ENCODE measurements at places on chromosomes 3 and 15.

GRCh38 chr15:78023865-78024518, 53.5 kb downstream of the TBC1D2B start:
- DNase-seq = no peak

- no peak for DNase-seq
These were observed 273.1 kb downstream of the GABRG3 start for GRCh38 chr15:27244047-27244446.

DNA sequence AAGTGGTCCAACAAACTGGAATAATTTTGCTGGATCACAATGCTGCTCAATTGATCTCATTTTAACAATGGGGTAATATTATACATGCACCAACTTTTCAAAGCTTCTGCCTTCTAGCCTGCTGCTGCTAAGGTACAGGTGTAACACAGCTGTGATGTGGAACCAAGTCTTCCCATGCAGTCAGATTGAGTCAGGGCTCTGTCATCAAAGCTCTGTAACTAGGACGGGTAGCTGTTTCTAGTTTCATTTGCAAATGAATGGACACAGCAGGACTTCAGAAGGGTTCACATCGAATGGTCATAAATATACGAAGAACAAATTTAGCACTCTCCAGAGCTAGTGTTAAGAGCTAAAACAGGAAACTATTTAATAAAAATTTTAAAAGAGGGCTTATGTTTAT, 189.2 kb downstream of the USP13 start:
- DNase-seq = no peak

DNA sequence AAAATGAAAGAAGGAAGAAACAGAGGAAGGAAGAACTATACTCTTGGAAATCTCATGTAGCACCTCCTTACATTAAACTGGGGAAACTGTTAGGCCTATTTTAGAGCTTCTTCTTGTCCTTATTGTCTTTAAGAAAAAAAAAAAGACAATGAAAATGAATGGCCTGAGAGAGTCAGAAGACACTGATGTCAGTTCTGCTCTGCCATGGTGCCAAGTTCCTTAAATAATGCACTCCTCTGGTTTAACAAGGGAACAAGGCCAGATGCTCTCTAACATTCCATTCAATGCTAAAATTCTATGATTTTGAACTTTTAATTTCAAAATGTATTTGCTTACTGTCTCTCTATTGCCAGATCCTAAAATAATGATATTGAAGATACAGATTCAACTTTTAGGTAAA, 4.4 kb upstream of the MBNL1 start:
- no peak for DNase-seq

DNA sequence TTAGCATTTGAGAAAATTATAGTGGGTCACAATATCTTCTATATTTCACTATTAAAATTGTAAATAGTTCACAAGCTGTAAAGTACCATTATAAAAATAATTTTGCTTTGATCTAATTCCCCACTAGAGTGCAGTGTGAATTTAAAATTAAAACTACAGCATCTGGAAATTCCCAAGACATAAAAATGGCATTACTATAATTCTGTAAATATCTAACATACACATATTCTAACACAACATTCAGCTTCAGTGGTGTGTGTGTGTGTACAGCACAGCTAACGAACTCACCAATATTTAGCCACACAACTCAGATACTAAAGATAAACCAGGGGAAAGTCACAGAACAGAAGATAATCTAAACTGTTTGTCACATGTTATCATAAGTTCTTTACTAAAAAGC, 424.9 kb upstream of the ZNF385D start:
- no peak for DNase-seq

- no peak for DNase-seq
These were observed 108.8 kb upstream of the SLC25A36 start for GRCh38 chr3:140832883-140833282.

DNA sequence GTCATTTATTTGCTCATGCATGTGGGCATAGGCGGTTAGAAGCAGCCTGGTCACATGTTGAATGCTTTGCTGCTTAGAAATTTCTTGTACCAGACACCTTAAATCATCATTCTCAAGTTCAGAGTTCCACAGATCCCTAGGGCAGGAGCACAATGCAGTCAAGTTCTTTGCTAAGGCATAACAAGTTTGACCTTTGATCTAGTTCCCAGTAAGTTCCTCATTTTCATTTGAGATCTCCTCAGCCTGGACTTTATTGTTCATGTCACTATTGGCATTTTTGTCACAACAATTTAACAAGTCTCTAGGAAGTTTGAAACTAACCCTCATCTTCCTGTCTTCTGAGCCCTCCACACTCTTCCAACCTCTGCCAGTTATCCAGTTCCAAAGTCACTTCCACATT, 22.8 kb downstream of the HGD start:
- no peak for DNase-seq

- no peak for DNase-seq
These were observed 51.3 kb upstream of the FBN1 start for GRCh38 chr15:48696627-48697312.

- DNase-seq = no peak
These were observed 282.0 kb upstream of the VEPH1 start for GRCh38 chr3:157785102-157785826.

- no peak for DNase-seq
These were observed 23.2 kb downstream of the EIF1B start for GRCh38 chr3:40332684-40333083.

DNA sequence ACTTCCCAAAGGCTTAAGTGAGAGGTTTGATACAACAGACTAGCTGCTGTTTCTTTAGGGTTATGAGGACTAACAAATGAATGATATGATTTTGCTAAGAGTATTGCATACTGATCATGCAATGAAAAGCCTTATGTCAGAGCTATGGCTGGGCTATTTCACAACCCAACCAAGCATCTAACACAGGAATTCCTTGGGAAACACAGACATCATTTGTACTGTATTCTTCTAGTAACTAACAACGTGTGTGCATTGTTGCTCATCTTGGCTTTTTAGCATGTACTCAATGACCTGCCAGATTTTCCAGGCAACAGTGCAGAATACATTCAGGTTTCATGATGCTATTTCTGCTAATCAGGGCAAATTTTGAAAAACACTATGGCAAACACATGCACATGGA, 19.3 kb downstream of the PDZRN3 start:
- no peak for DNase-seq

GRCh38 chr15:63969652-63970421, 76.4 kb downstream of the DAPK2 start:
- no peak for DNase-seq

DNA sequence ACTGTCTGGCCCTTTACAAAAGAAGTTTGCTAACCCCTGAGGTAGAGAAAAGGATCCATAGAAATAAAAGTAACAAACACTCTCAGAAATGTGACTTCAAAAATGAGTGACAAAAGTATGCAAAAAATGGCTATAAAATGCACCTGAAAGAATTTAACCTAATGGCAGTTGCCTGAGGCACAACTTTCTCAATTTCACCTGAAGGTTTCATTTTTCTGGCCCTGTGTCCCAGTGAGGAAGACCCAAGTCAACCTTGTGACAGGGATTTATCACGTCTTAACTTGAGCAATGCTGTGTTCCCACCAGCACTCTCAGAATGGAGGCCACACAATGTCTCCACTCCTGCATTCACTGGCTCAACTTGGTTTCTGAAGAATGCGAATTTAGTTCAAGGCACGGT, 83.0 kb downstream of the FHIT start:
- DNase-seq = no peak

DNA sequence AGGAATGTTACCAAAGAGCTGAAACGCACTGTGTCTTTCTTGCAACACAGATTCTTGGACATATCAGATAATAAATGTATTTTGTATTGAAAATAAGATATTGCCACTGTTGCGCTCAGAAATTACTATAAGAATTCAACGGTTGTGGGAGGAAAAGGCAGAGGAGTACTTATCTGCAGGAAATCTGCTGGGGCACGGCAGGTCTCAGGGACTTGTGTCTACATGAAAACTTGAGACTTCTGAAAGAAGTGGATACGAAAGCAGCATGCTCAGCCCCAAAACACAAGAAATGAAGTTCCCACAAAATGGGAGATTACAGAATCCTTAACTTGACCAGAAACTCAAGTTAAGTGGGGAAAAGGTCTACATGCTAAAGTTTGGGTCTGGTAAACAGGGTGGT, 86.5 kb downstream of the IGSF11 start:
- DNase-seq = no peak

- peak; percentile 46 for DNase-seq
These were observed 5.5 kb downstream of the CPNE4 start for GRCh38 chr3:132029182-132029902.

GRCh38 chr15:66936861-66937582, 128.4 kb upstream of the SMAD3 start:
- no peak for DNase-seq

DNA sequence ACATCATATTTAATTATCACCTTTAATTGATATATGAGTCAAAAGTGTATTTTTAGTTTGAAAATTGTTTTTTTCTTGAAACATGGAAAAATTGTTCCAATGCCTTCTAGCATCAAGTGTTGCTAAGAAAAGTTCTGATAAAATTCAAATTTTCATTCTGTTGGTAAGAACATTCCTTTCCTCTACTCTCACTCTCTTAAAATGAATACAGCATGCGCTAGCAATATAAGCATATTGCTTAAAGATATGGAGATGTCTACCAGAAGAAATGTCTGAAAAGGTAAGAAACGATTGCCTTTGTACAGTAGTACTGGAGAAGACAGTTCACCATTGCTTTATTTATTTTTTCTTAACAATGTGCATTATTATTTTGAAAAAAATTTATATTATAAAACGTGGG, 17.6 kb upstream of the ZBTB38 start:
- DNase-seq = no peak

GRCh38 chr3:11583638-11584046, 60.1 kb downstream of the VGLL4 start:
- no peak for DNase-seq

GRCh38 chr3:14512281-14512941, 27.7 kb downstream of the GRIP2 start:
- no peak for DNase-seq

GRCh38 chr3:195023576-195023975, 247.4 kb downstream of the XXYLT1 start:
- no peak for DNase-seq

DNA sequence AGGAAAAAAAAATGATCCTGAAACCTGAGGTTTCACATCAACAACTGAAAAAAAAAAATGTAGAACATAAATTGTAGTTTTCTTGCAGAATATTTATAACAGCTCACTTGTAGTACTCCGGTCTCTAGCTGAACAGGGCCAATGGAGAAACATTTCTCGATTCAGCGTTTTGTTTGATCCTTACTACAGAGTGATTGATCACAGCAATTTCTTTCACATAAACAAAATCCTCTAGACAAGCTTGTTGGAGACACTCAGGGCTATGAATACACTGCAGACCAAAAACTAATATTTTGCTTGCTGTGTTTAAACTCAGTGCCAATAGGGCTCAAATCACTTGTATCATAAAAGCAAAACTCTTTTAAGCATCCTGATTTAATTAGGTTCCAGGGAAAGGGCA, 127.0 kb upstream of the CNTN6 start:
- DNase-seq = no peak

DNA sequence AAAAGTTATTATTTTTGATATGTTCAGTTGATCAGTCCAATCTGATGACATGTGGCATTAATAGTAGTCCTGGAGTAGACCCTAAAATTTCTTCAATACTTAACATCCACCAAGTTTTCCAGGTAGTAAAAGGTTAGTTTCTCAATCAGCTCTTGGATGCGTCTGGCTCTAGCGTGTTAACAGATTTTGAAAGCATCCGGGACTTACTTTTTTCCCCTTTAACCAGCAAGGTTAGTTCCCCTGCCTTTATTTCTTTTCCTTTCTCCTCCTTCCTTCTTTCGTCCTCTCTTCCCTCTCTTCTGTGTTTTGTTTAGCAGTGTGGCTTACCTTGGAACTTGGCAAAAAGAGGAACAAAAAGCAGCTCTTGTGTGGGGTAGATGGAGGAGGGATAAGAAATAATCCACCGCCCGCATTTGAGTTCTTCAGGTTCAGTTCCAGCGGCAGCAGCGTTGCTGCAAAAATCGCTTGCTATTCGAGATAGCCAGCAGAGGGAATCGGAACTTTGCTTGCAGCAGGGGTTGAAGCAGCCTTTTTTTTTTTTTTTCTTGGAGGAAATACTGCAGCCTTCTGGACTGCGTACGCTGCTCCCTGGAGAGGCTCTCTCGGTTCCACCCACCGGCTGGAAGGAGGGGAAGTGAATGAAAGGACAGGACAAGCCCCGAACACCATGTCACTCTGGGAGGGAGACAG, at the start of gene RBMS3:
RBMS3 (plus strand) TSS at position 668 of the 690 bp plus-strand sequence.
- peak; percentile 6 for DNase-seq

DNA sequence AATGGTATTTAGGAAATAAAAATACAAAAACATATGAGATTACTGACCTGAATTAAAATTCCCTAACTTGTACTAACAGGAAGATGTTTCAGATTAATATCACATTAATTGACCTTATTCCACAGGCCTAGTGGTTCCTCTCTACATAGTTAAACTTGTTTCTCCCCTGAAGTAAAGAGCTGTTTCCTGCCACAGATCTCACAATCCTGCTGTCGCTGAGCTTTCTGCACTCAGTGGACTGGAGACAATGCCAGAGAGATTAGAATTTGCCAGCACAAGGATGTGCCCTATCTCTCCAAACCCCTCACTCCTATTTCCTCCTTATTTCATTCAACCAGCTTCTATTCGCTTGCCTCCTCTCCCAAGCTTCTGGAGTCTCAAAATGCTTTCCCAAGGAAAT, 130.6 kb downstream of the CTNNB1 start:
- DNase-seq = no peak

DNA sequence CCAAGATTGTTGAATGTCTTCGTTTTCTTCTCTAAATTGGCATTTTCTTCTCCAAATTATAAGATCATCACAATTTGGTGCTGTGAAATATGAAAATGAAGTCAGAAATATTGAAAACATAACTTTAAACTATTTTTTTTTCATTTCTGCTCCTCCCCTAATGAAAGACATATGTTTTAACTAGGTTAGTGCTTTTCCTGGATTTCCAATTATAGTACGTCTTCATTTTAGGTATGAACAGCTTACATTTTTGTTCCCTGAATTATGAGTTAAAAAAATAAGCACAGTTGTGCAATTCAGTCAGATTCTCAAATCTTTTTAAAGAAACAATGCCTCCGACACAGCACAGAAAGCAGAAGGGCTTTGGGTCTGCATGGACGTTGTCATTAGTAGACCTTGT, 83.5 kb upstream of the CFAP20DC start:
- DNase-seq = no peak

DNA sequence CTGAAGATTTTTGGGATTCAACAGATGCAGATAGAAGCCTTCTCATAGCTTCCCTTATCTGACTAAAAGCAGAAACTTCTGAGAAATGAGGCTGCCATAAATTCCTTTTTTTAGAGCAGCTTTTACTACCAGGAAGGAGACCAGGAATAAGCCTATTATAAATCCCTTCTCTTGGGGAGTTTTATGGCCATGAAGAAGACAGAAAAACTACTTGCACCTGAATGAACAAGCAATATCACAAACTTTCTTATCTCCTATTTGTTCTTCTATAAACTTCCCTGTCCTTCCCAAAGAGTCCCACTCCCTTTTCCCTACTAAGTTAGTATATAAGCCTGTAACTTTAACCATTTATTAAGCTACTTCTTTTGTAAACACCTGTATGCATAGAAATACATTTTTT, 603.1 kb downstream of the NSUN3 start:
- no peak for DNase-seq
